ENCODE measurements at places on chromosomes 4 and X. TPM values are rescaled to one million over a fixed set of nuclear protein-coding genes. Genes with fewer than 3 reads are reported as not detected.

MAGEA4 gene
- not detected for total RNA-seq

SH2D1A gene
- total RNA-seq: not detected

NXF3 gene
- total RNA-seq: not detected

LRIT3 gene
- total RNA-seq: 0.06 TPM

TMEM271 gene
- not detected for total RNA-seq

NXF2B gene
- total RNA-seq: not detected

CXCL9 gene
- not detected for total RNA-seq

SMC1A gene
- 51.6 TPM for total RNA-seq

XAGE1A gene
- total RNA-seq: not detected

DGAT2L6 gene
- total RNA-seq: not detected

SCML2 gene
- 7.3 TPM for total RNA-seq

FREM3 gene
- total RNA-seq: not detected

GPR143 gene
- total RNA-seq: not detected

NAA11 gene
- total RNA-seq: not detected

MND1 gene
- total RNA-seq: 14.4 TPM

CTAG1A gene
- not detected for total RNA-seq

BLTP1 gene
- total RNA-seq: 9.3 TPM

FGA gene
- 8.3 TPM for total RNA-seq

PSAPL1 gene
- total RNA-seq: 0.10 TPM

NONO gene
- 370 TPM for total RNA-seq

MCF2 gene
- not detected for total RNA-seq

HPGD gene
- total RNA-seq: 52.9 TPM

Data from A549 treated with DMSO at 1 μM for 4 hours (cell line).